ENCODE measurements at places on chromosomes 7 and 10. TPM values are rescaled to one million over a fixed set of nuclear protein-coding genes. Genes with fewer than 3 reads are reported as not detected.

DNA sequence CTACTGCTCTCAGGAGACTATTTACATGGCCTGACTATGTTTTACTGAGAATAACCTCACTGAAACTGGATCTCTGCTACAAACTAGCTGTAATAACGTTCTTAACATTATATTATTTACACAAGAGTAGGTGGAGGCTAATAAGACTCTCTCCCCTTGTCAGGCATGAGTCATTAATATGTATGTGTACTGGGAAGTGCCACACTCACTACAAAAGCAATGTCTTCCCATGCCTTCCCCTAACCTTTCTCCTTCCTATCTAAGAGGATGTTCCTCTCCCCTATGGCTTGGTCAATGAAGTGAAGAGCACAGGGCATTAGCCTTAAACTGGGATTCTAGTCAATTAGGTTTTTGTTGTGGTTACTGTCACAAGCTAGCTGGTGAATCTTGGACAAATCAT is 147.9 kb downstream of the DGKB start:
- no peak for DNase-seq

SLC16A9 gene
- total RNA-seq = 4.0 TPM

GRCh38 chr7:149846436-149847046 is 8.4 kb downstream of the ZNF862 start:
- DNase-seq = no peak

DNA sequence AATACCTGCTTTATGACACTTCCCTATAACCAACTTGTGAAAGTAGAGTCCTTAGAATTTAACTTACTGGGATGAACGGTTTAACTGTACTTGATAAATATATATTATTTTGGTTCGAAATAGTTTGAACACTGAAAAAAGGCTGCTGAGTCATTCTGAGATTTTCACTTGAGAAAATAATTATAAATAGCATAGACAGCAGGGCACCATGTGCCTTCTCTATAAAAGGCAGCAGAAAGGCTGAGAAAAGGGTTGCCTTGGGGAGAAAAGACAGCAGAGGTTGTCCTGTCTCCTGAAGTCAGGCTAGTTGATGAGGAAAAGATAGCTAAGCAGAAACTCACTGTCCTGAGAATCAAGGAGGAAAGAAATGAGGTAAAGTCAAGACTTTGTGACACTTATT is 92.4 kb downstream of the CTTNBP2 start:
- no peak for DNase-seq

CNPY4 gene
- total RNA-seq = 11.4 TPM
